ENCODE measurements at places on chromosomes 4 and X. TPM values are rescaled to one million over a fixed set of nuclear protein-coding genes. Genes with fewer than 3 reads are reported as not detected.

DNA sequence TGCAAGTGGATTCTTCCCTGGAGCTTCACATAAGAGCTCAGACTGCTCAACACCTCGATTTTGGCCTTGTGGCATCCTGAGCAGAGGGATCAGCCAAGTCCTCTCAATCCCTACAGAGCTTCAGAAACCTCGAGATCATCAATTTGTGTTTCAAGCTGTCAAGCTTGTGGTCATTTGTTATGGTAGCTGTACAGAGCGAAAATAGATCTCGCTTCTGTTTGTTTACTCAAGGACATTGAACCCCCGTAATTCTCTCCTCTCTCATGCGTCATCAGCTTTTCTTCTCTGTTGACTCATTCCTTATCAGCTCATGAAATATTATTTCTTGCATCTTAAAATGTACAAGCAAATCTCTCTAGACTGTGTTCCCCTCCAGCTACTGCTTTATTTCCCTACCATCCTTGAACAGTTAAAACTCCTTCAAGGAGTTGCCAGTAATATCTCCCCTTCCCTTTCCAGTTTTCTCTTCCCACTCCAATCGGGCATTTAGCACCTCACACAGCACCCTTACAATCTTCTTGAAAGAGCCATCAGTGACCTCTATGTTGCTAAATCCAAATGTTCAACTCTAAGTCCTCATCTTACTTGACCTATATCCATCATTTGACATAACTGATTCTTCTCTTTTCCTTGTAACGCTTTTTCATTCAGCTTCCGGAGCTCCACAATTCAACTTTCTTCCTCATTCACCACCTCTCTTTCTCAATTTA, 106.2 kb upstream of the FAT1 start:
- no peak for DNase-seq

The HS6ST2 gene
- total RNA-seq, result 14.2 TPM

- DNase-seq, result no peak
Observed at GRCh38 chr4:87410157-87410556, 12.2 kb upstream of the NUDT9 start.

DNA sequence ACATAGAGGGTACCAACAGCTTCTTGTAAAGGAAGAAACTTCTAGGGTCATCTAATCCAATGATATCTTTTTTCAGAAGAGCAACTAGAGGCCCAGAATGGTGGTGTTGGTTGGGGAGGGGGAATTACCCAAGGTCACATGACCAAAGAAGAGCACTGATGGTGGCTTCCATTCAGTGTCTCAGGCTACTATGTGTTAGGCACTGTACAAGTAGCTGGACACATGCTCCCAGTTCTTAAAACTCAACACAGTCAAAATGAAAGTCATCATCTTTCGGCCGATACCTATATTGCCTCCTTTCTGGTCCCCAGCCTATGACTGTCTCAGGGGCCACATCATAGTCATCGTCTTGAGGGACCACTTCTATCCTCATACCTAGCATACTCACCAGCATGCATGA, 88.1 kb downstream of the ARHGAP6 start:
- no peak for DNase-seq

The PDLIM3 gene
- total RNA-seq, result 3.2 TPM

DNA sequence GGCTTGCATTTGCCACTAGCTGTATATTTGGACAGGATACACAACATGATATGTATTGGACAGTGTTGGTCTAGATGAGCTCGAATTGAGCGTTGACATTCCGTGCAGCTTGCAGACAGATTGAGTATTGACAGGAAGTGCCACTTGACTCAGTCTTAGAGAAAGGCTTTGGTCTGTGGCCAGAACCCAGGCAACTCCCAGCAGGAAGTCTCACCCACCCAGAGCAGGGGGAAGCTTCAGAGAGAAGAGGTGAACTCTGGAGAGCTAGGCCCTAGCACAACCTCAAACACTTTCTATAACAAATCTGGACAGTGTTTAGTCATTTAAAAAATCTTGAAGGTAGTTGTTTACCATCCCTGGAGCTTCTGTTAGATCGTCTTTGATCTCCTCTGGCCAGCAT, 280.5 kb downstream of the FBXW7 start:
- DNase-seq, result no peak

DNA sequence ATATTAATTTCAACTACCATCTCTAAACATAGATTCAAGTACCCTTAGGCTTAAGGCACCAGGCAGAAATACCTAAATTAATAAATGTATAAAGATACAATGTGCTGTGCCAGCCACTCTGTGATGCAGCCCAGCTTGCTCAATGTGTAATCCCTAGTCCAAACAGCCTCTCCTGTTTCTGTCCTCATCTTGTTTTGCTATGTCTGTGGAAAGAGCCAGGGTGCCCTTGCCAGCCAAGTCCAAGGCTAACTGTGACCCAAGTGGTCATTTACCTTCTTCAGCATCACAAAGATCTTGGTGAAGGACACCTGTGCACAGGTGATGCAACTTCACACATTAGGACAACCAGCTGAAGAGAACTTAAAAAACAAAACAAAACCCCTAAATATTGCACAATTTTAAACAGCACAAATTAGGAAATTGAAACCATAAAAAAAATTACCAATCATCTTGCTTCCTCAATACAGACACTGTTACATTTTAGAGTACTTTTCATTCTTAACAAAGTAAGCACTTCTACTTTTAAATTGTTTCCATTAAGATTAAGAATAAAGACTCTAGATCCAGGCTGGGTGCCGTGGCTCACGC, 89.6 kb downstream of the C4orf51 start:
- DNase-seq, result no peak

- DNase-seq, result no peak
Observed at GRCh38 chr4:148430854-148431253, 11.4 kb downstream of the NR3C2 start.

The CPLX1 gene
- total RNA-seq, result 2.5 TPM

The SHOX gene
- total RNA-seq, result 0.16 TPM

DNA sequence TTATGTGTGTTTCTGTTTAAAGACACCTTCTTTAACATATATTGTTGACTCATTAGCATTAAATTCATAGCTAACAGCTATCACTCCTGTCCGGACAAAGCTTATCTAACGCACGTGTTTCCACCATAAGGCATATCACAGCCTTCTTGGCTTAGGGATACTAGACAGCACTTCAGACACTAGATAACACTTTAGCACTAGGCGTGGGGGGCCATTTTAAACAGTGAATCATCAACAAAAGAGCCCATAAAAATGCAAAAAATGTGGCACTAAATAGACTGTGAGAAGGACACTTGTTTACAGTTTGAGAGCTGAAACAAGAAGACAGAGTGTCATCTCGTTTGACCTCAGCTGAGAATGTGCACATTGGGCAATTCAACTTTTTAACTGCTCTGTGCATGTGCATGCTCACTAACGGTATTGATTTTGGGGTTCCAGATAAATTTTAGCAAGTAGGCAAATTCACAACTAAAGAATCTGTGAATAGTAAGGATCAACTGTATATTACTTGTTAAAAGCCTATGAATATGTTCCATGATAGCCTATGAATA, 58.9 kb upstream of the RAI2 start:
- no peak for DNase-seq

DNA sequence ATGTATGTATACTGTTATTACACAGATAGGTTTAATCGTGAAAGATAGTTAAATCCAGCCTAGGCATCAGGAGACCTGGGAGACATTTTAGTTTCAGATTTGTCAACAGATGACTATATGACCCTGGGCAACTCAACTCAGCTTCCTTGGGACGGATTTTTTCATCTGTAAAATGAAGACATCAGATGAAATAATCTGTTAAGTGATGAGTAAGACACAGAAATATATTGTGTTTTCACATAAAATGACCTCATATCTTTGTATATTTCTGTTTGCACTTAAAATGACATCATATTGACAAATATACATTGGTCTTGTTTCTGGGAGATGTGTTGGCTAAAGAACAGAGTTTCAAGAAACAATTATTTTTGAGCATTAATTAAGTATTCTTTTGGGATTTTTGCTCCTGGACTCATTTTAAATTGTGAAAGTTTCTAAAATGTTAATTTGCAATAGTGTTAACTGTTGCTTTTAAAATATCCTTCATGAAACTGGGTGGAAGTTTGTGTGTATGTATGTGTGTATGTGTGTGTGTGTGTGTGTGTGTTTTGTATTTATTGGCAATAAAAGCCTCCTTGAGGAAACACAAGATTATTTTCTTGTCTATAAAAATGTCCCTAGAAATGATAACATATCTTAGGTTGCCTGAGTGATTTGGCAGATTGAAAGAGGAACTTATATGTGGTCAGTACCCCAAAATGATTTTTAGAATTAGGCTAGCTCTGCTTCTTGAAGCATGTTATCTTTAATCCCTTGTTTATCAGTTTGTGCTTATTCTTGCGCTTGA, 29.1 kb upstream of the MMAA start:
- DNase-seq, result no peak

The PRKG2 gene
- total RNA-seq, result 0.77 TPM

- no peak for DNase-seq
Observed at GRCh38 chr4:1571165-1572009, 112.7 kb downstream of the FAM53A start.

GRCh38 chr4:11344916-11345315, 83.8 kb downstream of the HS3ST1 start:
- DNase-seq, result no peak

DNA sequence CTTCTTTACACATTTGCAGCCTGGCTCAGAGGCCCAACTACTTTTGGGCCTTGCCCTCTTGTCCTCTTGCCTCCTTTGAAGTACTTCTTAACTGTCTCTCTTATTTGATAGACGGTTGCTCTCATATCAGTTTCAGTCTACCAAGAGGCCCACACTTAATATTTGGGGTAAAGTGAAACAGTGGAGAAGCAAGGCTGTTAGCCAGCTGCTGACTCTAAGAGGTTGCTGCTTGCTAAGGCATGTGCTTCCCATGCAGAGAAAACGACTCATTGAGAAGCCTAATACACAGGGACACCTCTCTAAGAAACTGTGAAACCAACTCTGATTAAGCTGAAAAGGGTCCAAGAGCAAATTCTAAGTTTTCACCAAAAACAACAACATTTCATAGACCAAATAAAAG, 94.6 kb downstream of the PPP3CA start:
- no peak for DNase-seq

- no peak for DNase-seq
Observed at GRCh38 chrX:21813612-21814368, 25.6 kb upstream of the MBTPS2 start.

The REELD1 gene
- total RNA-seq, result not detected

GRCh38 chrX:7146703-7147412, 654 bp upstream of the STS start:
- no peak for DNase-seq

GRCh38 chr4:71553605-71554004, 214.8 kb downstream of the SLC4A4 start:
- DNase-seq, result no peak

The SPANXN4 gene
- not detected for total RNA-seq

DNA sequence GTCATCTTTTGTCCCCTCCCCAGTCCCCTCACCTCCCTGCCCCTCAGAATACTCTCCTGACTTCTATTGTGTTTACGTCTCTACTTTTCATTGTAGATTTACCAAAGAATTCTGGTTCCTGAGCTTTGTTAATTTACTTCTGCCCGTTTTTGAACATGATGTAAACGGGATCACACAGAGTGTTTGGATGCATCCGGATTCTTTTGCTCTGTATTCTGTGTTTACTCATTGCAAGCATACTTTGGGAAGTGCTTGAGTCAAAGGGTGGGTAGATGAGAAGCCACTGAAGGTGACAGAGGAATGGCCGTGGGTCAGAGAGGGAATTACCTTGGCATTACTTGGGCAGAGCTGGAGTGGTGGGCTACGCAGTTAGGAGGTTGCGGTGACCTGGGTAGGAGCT, 18.0 kb downstream of the CLCN4 start:
- DNase-seq, result no peak

- peak; percentile 51 for DNase-seq
Observed at GRCh38 chrX:3815896-3816664, 102.6 kb upstream of the PRKX start.

- DNase-seq, result no peak
Observed at GRCh38 chrX:154019061-154019621, 561 bp downstream of the IRAK1 start.

The DCAF4L1 gene
- total RNA-seq, result 0.26 TPM

GRCh38 chr4:152729466-152729865, 49.7 kb upstream of the TMEM154 start:
- DNase-seq, result no peak

The MSANTD1 gene
- 1.2 TPM for total RNA-seq

The QRFPR gene
- total RNA-seq, result 0.41 TPM

The RNF175 gene
- total RNA-seq, result 25.7 TPM

DNA sequence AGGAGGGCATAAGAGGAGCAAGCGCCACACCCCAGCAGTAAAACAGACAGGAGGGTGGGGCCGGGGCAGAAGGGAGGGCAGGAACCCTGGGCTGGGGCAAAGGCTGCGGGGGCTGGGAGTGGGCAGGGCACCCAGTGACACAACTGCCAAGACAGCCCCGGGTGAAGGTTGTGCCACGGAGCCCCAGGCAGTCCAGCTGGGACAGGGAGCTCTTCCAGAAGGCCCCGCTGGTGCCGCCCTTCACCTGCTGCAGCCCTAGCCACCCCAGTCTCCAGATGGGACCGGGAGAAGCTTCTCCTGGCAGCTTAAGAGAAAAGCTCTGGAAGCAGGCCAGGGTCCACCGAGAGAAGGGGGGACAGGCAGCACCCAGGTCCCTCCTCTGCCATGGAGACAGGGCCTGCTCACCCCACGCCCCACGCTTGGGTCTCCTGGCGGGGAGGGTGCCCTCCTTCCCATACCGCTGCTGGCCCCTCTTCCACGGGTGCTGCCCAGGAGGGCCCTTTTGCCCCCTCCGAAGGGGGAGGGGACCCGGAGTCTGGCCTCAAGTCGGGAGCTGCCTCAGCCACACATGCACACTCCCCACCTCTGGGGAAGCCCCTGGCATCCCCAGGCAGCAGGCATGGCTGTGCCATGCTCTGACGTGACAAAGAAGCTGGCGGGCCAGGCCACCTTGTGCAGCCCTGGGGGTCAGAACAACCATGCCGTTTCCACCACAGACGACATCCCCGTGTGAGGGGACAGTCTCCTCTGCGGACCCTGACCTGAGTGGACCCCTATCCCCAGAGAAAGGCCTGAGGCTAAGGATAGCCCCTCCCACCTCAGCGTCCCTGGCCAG, 1.5 kb downstream of the DGKQ start:
- DNase-seq, result no peak

- DNase-seq, result no peak
Observed at GRCh38 chrX:7149411-7149810, 1.5 kb upstream of the PUDP start.

The F9 gene
- total RNA-seq, result not detected

- no peak for DNase-seq
Observed at GRCh38 chr4:174058846-174059245, 224.6 kb downstream of the FBXO8 start.

DNA sequence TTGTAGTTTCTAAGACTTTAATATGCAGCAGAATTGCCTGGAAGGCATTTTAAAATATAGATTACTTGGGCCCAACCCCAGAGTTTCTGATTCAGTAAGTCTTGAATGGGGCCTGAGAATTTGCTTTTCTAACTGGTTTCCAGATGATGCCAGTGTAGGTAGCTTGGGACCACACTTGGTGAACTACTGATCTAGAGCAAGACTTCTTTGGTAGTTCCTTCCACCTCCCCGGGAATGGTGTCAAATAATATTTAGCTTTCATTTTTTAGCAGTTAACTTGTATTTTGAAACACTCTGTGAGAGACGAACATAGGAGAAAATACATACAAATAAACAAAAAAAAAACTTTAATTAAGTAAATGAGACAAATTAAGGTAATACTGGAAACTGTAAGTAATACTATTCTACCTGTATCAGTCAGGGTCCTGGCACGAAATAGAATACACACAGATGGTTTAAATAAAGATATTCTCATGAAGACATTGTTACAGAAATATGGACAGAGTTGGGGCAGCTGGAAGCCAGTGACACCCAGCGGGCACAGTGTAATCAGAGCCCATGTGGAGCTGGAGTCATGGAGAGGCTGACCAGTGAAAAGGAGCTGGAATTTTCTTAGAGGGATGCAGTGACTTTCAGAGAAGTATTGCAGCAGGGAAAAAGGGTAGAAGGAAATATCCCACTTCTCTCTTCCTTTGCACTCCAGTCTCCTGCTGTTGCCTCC, 905.7 kb downstream of the CCSER1 start:
- DNase-seq, result no peak
